ENCODE measurements at places on chromosomes 7 and 10.

GRCh38 chr7:130258494-130259078 lies 8.1 kb upstream of the CPA2 start:
- no peak for DNase-seq

DNA sequence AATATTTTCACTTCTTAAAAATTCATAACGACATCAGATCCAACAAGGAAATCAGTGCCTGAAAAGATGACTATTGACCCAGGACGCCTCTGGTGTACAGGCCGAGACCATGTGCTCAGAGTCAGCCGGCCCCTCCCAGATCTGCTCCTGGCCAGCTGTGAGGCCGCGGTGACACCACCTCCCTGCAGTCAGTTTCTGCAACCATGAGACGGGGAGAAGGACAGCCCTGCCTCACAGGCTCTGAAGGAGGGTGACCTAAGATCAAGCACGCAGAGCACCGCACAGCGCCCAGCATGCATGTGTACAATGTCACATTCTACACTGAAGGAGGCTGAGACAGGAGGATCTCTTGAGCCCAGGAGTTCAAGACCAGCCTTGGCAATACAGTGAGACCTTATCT lies 2.6 kb upstream of the GPER1 start:
- DNase-seq: no peak

- no peak for DNase-seq
Observed at GRCh38 chr10:110533149-110533548, 34.3 kb upstream of the SMC3 start.

GRCh38 chr10:62233356-62234076 lies 35.1 kb downstream of the RTKN2 start:
- DNase-seq: no peak

- DNase-seq: no peak
Observed at GRCh38 chr7:101817471-101818286, at the start of gene CUX1. Gene CUX1 (plus strand): TSS chr7:101817626. CDS start chr7:101817640, 14 bp downstream.

DNA sequence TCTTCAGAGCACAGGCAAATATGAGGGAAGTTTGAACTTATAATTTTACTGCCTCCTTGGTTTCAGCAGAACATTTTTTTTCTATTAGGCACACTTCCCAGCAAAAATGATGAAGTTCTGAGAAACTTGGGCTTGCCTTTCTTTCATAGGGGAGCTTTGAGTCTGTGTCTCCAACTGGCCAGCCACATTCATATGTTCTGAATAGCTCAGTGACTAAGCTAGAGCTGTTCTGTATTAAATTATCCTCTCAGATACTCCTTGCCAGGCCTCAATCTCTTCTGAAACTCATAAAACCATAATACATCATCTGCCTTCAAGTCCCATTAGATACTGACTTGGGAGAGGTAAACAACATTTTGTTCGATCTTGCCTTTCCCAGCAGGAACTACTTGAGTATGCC lies 476.5 kb downstream of the GPAM start:
- no peak for DNase-seq

GRCh38 chr10:8130973-8131911 lies 76.8 kb downstream of the GATA3 start:
- DNase-seq: no peak

GRCh38 chr10:58017719-58018367 lies 249.9 kb downstream of the IPMK start:
- no peak for DNase-seq

GRCh38 chr10:70320751-70321150 lies 36.9 kb upstream of the NPFFR1 start:
- no peak for DNase-seq

DNA sequence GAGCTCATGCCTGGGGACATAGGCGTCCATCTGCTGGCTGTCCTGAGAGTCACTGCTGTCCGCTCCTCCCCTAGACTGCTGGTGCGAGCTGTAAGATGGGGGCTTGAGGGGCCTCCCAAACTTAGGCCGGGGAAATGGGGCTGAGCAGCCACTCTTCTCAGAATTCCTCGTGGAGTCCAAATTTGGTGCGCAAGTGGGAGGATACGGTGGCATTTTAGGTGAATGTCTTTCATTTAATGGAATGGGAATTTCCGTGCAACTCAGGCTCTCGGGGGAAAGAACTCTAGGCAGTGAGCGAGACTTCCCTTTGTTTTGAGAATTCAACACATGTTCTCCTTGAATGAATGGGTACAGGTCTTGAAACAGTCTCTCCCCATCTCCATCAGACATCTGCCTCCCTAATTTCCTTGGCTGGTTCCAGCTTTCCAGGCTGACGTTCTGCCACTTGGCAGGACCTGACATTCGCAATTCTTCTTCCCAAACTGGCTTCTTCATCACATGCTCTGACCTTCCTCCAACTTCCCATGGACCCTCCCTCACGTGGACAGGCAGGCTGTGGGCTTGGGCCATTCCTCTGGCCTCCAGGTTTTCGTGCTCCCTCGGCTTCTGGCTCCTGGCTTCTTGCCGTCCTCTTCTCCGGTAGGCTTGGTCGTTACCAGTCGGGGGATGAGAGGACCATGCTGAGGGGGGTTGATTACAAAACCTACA lies 30.1 kb downstream of the JCAD start:
- DNase-seq: no peak

DNA sequence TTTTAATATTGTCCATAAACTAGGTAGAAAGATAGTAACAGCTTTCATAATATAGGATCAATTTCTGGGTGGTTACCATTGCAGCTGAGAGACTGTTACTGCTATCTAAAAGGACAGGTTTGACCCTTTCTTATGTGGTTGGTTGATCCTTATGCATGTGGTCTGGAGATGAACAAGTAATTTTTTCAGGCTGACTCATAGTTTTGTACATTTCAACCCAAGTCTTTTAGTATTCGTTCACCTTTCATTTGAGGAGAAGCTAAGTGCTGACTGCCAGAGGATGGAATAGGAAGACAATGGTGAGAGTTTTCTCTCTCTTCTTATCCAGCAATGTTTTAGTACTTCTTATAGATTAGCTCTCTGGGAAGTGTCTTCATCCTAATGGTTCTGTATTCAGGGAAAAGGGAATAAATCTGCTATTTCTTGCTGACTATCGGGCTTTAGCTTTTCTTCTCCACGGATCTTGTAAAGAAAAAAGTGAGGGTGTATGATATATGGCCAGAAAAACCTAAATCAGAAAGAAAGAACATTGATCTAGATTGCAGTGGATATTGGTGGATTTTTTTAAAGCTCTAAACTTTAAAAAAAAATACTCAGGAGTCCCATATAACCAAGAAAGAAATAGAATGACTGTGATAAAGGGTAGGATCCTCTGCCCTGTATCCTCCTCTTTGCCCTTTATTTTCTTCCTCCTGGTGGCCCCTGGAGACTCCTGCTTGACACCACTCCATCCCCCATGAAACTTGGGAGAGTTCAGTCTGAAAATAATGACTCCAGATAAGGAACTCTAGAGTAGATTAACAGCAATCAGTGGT lies 88.0 kb downstream of the CPED1 start:
- DNase-seq: no peak

GRCh38 chr7:13198727-13199126 lies 511.3 kb downstream of the ARL4A start:
- DNase-seq: no peak

- DNase-seq: no peak
Observed at GRCh38 chr10:75083972-75084833, 27.3 kb upstream of the SAMD8 start.

All from hippocampal formation (tissue), 2 donors.